ENCODE measurements at places on chromosomes 3 and 15.

- no peak for DNase-seq
Measured at GRCh38 chr3:127034990-127035652, 52.2 kb downstream of the PLXNA1 start.

DNA sequence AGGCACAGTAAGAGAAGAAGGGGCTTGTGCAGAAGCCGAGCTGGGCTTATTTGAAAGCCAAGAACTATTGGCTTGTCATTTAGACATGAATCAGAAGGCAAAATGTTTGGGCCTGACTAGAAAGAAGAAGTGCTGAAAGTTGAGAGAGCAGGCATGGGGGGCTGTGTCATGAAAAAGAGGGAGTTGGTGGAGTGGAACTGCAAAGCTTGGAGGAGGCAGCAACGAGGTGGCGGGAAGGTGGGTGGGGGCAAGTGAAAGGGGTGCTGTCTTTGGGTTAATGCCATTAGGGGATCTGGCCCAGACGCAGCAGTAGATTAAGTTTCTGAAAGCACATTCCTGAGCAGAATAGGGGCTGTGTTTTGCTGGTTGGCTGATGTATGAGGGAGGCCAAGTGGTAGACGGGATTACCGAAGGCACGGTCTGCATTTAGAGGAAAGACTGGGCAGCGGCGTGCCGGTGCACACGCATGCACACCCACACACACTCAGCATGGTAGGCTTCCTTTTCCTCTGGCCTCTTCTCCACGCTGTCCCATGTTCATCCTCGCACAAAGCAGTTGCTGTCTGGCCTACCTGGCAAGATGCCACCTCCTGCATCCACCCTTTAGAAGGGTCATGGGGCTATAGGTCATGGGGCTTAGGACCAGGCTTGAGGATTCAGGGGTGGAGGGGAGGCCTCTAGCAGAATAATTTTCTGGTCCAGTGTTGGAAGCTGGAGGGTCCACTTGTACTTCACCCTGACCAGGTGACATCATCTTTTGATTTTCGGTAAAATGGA lies 43.0 kb downstream of the BOC start:
- no peak for DNase-seq

DNA sequence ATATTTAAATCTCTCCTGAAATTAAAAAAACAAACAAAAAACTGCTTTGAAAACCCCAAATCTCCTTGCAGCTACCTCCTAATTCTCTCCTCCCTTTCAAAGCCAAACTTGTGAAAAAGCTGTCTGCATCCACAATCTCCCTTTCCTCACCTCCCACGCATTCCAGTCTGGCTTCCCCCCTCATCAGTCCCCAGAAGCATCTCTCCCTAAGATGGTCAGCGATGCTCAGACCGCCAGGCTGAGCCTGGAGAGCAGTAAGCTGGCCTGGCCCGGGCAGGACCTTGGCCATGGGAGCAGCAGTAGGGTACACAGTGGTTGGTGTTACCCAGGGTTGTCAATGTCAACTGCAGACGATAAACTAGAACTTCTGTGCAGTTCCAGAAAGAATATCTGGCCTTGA lies 32.9 kb upstream of the BLM start:
- DNase-seq: no peak

DNA sequence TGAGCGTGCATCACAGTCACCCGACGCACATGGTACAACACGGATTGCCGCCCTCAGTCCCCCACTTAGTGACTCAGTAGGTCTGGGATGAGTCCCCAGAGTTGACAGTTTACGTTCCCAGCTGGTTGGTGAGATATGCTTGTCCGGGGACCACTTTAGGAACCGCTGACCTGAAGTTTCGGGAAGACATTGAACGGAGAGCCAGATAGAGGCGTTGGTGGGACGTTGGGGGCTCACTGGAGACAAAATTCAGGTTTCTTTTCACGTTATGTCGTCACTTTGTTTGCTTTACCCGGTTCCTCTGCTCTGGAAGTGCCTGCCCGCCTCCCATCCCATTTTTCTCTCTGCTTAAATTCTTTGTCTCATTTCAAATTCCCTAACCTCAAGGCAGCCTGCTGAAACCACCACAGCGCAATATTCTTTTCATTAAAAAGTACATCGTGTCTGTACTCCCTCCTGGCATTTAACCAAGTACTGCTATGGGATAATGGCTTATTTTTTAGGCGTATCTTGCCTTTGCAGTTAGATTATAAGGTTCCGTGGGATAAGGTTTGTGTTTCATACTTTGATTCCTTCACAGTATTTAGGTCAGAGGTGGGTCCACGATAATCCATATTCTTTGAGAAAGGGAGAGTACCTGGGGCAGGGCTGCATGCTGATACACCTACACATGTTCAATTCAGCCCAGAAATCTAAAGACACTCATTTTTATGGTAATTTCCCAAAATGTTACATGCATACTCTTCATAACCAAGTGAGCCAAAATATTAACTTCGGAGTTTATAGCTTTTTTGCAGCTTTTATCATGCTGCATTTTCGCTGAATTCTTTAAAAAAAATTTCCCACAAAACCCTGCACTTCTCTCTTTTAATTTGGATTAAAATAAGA lies 921 bp downstream of the LMLN start:
- no peak for DNase-seq

DNA sequence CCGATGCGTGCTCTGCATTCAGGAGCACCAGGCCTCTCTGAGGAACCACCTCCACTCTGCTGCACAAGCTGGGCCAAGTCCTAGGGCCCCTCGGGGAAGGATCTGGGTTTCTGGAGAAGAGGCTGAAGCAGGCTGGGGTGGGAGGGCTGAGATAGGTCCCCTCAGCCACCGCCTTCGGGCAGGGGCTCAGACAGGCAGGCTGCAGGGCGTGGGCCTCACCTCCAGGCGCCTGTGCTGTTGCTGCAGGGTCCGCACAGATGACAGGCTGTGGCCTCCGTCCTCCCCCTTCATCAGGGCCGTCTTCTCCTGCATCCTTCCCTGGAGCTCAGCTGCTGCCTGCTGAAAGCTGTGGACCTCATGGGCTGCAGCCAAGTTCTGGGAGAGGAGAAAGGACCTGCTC lies 15.2 kb downstream of the PLA2G4B start:
- DNase-seq: no peak

DNA sequence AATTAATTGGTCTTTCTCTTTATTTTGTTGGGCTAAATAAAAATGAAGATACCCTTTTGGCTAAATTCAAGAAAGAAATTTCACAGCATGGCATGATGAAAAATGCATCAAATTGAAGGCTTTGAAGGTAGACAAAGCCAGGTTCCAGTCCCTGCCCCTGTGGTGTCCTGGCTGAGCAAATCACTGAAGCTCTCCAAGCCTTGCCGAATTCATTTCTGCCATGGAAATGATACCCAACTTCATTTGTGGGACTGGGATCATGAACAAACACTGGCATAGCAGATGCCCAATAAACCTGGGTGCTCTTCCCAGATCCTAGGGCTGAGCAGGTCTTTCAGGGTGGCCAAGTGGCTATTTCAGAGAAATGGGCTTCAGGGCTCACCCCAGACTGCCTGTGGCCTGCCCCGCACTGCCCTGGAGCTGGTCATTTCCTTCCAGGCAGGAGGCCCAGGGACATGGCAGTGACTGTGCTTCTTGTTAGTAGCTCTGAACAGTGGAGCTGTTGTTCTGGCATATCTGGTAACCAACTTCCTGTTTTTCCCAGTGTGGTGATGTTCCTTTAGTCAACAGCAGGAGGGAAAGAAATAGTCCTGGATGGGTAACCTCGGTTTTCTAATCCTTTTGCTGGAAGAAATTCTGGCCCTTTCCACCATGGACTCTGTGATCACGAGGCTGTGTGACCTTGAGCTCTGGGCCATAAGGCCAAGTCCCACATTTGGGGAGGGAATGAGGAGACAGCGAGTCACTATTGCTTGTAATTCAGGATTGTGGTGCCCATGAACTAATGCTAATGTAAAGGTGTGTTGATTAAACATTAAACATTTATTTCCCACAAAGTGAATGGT lies 47.6 kb downstream of the CTDSPL start:
- DNase-seq: no peak

GRCh38 chr3:37662785-37663184 lies 198.9 kb upstream of the CTDSPL start:
- no peak for DNase-seq

- no peak for DNase-seq
Measured at GRCh38 chr3:52798978-52799476, 4.4 kb downstream of the ITIH3 start.

DNA sequence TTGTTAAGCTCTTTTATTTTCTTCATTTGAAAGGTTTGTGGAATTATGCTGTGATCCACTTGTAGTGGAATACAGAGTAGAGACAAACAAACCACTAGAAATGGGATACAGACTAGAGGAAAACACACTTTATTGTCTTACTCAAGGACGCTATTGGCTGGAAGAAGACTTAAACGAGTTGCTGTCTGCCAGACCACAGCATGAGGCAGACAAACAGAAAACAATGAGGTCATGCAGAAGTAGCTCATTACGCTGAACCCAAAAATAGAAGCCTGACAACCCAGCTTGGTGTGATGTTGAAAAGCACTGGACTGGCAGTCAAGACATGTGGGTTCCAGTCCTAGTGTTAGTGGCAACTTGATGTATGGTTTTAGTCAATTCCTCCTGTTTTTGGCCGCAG lies 62.4 kb upstream of the P3H2 start:
- DNase-seq: no peak

DNA sequence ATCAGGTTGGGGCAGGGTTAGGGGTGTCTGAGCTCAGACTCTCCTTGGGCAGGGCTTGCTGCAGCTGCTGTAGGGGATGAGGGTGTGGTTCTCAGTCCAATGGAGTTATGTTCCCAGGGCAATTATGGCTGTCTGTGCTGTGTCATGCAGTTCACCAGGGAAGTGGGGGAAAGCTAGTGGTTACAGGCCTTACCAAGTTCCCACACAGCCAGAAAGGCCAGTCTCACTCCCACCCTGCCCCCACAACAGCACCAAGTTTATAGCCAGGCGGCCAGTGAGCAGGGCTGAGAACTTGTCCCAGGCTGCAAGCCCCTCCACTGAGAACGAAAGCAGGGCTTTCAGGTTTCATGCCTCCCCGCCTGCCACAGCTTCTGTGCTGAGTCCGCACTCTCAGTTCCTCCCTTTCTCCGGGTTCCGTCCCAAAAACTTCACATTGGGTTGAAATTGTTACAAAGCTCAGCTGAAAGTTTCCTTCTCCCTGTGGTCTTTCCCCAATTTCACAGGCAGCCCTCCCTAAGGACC lies 19.6 kb upstream of the CPOX start:
- DNase-seq: no peak

GRCh38 chr15:56757875-56758274 lies 24.6 kb upstream of the ZNF280D start:
- DNase-seq: no peak

DNA sequence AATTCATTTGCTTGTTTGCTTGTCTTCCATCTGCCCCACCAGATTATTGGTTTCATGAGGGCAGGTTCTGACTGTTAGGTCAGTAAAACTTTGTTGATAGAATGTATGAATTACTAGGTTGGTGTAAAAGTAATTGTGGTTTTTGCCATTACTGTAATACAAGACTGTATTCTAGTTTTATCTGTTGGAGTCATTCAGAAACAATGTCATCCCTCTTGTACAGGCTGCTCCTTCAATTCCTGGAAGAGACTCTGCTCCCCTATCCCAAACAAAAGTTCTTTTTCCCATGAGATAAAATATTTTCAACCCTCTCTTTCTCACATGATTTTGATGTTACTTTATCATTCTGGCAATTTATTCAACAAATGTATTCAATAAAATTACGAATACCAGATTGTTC lies 115.0 kb downstream of the CHST2 start:
- no peak for DNase-seq
